ENCODE measurements at places on chromosomes 2 and 18.

DNA sequence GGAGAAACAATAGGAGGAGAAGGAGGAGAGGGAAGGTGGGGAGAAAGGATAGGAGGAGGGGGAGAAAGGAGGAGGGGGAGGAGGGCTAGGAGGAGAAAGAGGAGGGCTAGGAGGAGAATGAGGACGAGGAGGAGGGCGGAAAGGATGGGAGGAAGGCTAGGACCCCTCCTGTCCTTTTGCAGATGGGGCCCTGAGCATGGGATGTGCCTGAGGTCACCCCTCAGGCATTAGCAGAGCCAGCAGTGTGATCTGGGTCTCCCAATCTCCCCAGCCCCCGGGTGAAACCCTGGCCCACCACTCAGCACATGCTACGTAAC, 601 bp upstream of the ANO7 start:
- no peak for DNase-seq

GRCh38 chr2:234881413-234882241, 70.2 kb upstream of the SH3BP4 start:
- DNase-seq = no peak

DNA sequence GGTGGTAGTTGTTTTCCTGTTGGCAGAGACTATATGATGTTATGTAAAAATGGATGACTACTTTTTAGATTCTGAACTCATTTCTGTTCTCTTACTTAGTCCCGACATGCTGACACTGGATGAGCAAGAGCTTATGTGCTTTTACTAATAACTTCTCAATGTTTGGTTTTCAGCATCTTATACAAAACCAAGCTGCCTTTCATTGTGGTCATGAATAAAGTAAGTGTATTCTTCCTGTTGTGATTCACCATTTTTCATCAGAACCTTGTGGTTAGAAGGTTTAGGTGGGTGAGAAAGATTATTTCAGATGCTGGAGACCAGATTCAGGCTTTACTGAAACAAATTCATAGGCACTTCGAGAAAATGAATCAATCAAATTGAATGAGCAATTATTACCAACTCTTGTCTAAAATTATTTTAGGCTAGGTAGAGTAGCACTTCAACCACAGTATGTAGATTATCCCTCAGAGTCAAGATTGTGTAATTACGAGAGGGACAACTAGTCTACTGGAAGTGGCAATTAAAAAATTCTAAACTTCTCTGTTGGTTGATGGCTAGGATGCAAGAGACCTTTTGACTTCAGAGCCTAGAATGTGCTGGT, 9.3 kb downstream of the GPN1 start:
- DNase-seq = no peak

DNA sequence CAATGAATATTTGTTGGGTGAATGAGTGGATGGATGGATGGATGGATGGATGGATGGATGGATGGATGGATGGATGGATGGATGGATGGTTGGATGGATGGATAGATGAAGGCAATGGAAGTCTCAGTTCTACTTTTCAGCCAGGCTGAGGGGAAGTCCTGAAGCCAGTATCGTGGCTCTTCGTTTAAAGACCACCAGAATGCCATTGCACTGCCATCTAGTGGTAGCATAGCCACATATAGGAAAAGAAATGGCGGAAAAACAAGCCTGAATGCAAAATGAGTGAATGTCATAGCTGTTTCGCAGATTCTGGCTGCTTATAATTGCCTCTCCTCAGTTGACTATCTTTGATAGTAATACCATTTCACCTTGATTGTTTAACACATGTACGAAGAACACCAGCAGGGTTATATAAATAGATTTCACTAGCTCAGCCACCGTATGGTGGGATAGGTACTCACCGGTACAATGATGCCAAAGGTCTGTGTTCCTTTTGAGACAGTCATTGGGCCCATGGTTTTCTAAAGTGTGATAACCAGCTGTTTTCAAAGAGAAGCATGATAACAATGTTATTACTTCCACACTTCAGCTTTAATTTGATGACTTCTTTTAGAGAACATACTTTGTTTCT, 62.3 kb upstream of the GREB1L start:
- DNase-seq = peak; percentile 93

DNA sequence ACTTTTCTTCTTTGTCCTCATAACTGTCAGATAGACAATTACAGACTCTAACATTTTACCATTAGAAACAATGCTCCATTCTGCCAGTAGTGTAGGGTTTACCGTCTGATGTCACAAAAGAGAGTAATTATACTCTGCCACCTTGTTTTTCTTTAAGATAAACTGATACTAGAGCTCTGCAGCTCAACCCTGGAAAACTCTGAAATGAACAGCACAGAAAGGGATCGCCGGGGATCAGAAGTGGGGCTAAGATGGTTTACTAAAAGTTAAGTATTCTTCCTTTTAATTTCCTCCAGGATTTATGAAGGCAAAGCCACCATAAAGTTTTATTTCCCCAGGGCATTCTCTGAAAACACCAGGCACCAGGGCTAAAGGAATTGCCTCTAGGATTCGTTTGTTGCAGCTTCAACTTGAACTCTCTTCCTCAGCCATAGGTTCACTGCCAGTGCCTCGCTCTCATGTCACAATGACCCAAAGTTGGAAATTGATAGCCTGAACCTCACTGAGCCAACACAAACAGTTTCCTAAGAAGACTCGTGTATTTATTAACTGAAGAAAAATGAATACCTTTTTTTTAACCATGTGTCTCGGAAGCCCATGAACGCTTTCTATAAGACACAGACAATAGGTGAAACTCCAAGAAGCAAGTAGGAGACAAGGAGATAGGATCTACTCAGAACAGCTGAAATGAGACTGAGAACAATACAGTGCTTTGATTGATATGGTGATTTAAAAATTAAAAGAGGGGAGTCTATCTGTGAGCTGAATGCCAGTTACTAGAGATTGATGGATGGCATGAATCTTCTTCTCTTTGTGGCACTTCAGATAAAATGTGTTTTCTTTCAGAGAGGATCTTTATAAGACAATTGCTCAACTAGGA, 121.5 kb upstream of the SPATS2L start:
- no peak for DNase-seq

DNA sequence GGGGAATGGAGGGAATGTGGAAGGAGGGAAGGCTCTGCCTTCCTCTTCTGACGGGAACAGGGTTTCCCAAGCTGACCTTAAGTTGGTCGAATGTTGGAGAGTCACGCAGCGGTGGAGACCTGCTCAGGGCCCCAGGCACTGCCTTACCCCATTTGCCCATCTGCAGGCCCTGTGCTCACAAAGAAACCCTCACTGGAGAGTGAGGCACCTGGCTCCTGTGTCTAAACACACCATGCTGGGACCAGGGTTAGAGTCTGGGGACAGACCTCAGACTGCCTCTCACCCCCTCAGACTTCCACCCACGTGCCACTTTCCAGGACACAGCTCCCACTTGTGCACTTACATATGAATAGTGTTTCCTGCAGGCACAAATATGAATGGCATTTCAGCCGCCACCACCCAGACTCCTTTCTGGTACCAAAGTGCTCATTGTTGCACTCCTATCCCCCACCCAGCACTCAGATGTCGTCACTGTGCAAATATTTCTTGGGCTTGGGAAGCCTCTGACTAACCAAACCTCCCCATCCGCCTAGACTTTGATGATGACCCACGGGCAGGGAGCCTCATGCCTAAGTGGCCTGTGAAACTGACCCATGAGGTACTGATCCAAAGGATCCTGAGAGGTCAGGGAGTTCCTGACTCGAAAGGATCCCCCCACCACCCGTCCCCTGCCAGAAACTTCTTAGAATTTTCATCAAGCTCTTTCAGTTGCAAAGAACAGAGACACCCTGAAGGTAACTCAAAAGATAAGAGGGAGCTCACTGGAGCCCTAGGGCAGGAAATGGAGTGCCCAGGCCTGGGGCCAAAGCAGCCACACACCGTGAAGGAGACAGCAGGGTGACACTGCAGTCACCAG, 78.3 kb downstream of the STPG4 start:
- DNase-seq = no peak

DNA sequence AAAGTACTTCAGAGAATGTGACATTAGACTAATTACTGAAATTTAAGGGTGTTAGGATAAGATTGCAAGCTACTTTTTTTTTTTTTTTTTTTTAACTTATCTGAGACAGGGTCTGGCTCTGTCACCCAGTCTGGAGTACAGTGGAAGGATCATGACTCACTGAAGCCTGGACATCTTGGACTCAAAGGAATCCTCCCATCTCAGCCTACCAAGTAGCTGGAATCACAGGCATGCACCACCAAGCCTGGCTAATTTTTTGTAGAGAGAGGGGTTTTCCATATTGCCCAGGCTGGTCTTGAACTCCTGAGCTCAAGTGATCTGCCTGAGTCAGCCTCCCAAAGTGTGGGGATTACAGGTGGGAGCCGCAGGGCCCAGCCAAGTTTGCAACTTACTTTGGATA, 1246.0 kb upstream of the ZEB2 start:
- no peak for DNase-seq

DNA sequence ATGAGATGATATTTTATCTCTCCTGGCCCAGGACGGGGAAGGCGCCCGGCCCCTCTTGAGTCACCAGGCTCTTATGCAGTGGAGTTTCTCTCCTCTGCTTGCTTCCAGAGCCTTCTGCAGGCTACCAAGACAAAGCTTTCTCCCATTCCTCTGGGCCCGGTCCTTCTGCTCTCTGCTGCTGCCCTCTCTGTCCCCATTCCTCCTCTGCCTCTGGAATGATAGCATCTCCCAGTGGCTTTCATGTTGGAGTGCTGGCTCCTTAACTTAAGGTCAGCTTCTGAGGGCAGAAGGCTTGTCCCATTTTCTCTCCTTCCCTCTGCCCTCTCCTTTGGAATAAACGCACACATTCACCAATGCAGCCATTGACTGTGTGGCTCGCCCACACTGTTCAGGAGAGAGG, 86.2 kb downstream of the SDC1 start:
- no peak for DNase-seq

Measured in NCI-H1417 (cell line).